ENCODE measurements at places on chromosomes 7 and 10.

DNA sequence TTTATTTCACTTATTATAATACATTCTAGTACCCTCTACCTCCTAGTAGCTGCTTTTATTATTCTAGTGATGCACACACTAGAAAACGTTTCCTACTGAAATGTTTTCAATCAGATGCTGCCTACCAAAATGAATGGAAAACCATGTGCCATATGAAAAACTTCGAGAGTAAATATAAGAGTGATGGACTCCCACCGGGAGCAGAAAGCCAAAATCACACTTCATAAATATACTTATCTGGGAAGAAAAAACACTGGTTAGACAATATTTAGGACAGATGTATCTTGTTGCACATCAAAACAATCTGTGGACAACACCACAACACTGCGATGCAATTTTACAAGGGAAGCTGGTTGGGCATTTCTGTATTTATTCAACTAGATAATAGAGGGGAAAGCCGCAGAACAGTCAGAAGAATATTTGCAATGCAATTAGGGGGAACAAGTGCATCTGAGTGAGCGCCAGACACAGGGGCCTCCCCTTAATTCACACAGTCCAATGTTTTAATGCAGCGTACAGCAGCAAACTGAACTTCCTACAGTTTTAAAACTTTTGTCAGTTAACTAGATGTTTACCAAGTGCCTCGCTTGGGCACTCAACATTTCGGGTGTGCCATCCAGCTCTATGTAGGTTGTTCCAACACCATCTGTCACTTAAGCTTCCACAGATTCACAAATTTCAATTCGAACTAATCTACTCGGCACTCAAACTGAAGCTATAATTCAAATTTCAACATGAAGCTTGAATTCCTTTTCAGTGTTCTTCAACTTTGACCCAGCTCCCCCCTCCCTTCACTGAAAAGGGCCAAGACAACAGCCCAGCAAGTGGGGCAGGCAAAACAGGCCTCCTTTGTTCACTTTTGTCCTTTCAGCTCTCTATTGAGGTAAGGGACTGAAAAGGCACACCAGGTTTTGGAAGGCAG, 7.4 kb downstream of the NRCAM start:
- no peak for DNase-seq

GRCh38 chr10:29174389-29174788, 114.5 kb upstream of the LYZL1 start:
- DNase-seq: no peak

DNA sequence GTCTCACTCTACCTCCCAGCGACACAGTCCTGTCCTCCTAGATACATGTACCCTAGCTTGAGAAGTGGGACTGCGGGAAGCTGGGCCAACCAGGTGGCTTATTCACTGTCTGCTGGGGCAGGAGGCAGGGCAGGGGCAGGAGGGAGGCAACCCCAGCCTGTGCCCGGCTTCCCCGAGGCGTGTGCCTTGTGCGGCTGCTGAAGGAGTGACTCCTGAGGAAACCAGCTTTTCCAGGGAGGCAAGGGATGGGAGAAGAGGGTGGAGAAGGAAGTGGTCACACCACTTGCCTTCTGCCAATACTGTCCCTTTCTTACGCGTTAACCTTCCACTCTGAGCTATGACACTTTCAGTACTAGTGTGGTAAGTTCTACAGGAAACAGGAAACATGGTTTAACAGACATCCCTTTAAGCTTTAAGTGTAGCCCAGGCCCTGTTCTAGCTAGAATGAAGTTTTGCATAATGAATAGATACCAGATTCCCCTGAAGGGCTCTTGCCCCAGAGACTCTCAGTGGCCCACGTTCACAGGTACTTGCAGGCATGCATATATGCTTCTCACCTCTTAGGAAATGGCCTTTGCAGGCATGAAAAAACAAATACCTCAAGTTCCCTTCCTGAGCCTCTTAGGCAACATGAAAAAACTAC, 40.6 kb downstream of the SYPL1 start:
- peak; percentile 64 for DNase-seq

DNA sequence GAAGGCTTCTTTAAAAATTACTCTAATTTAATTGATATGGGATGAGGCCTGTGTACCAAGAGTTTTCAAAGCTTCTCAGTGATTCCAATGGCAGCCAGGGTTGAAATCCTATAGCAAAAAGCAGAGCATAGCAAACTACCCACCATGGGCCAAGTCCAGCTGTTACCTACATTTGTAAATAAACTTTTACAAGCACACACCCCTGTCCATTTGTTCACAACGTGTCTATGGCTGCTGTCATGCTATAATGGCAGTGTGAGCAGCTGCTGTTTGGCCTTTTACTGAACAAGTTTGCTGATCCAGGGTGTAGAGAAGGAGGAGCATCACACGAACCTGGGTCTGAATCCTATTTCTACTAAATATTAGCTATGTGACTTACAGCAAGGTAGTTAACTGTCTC, 50.0 kb downstream of the NPY start:
- no peak for DNase-seq

GRCh38 chr7:84055904-84056605, 138.5 kb downstream of the SEMA3A start:
- no peak for DNase-seq

DNA sequence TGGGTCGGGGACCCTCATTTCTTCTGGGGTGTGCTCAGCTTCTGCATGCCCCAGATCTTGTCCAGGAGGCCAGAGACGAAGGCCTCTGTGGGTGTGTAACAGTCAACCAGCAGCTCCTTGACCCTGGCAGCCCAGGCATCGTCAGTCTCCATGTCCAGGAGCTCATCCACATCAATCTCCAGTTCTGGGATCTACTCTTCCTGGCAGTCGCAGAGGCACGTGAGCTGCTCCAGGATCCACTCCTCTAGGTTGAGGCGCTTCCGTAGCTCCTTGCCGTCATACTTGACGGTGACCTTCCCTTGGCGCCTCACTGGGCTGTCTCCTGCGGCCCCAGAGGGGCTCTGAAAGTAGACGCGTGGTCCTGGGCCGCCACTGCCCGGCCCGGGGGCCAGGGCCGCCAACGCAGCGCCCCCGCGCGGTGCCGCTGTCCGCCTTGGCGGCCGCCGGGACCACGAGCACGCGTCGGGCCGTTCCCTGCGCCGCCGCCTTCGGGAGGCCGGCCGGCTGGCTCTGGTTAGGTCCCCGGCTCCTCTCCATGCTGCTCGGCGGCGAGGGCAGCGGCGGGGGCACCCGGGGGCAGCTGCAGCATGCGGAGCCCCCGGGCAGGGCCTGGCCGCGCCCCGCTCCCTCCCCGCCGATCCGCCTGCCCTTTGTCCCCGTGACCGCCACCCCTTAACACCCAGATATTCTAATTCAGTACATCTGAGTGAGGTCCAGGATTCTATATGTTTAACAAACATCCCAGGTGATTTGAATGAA, 170.5 kb downstream of the SEPTIN7 start:
- no peak for DNase-seq

DNA sequence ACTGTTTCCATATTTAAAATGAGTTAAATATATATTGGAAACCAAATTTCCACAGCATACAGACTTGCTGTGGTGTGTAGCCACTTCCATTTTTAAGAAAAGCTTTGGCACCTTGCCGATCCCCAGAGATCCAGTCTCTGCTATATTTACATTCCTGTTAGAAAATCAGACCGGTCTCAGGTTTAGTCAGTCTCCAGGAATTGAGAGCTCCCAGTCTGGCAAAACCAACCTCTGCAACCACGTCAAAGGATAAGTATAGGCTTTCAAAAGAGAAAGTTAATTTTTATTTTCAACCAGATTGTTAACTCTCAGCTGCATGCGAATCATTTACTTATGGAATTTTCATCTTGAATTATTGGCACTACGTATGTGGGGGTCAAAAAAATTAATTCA, 28.2 kb downstream of the PUS7 start:
- no peak for DNase-seq

GRCh38 chr7:92854501-92855238, 18.3 kb upstream of the CDK6 start:
- no peak for DNase-seq

DNA sequence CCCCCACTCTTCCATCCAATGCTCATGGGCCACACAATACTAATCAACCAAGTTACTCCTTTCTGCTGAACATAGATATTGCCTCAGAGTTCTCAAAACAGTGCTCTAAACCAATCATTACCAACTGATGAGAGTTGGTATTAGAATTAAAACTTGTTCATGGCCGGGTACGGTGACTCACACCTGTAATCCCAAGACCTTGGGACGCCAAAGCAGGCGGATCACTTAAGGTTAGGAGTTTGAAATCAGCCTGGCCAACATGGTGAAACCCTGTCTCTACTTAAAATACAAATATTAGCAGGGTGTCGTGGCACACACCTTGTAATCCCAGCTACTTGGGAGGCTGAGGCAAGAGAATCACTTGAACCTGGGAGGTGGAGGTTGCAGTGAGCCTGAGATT, 8.2 kb downstream of the TM9SF3 start:
- no peak for DNase-seq

DNA sequence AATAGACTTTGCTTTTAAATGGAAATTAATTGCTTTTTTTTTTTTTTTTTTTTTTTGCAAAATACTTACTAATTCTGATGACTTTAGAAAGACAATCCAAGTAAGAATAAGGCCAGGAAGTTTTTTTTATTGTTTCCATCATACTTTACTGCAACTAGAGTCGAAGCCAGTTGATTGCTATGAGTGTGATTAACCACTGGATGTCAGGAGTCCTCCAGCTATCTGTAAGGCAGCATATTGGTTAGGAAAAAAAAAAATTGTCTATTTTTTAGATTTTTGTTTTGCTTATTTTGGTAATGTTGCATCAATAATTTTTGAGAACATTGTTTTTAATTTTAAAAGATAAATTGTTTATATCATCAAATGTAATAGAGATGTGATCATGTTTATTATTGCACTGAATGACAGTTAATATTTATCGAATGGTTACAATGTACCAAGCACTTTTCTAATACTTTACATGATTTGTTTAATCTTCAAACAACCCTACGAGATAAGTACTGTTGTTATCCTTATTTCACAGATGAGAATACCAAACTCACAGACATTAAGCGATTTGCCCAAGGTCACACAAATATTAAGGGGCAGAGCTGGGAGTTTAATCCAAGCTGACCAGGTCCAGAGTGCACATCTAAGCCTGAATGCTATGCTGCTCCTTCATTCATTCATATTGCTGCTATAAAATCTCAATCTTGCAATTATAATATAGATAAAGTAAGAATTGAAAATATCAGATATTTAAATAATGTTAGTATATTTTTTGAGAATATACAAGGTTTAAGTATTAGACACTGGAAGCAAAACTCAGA, 19.9 kb upstream of the LMOD2 start:
- no peak for DNase-seq

DNA sequence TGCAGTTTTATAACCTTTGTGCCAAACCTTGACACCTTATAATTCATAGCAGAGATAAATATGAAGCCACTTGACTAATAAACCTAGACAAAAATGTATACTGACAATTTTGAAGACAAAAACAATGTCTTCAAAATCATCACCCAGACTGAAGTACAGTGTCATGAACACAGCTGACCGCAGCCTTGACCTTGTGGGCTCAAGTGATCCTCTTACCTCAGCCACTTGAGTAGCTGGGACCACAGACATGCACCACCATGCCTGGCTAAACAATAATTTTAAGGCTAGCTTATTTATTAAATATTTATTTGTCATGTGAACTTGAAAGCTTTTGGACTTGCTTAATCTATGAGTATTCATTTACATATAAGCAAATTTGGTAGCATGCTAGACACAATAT, 24.3 kb downstream of the IL6 start:
- no peak for DNase-seq

DNA sequence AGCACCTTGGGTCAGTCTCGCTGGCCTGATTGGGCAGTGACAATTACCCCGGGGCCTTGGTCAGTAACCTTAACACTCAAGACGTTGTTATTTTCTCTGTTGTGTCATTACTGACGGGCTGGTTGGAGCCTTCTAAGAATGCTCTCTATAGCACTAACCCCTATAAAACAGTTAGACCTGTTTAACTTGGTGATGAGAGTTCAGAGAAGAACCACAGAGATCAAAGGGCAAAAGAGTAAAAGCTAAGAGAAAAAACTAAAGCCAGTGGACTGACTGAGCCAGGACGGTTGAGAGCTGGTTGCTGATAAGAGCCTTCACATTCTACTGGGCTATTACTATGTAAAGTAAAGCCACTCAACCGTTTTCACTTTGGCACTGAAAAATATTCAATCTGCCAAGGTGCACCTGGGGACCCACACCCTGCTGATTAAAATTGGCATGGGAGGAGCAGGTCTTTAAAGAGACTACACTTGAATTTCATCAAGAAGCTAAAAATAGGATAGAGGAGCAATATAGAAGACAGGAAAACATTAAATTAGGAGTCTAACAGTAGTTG, 13.6 kb upstream of the ITGB1 start:
- no peak for DNase-seq

GRCh38 chr10:121183707-121184106, 332.5 kb downstream of the WDR11 start:
- DNase-seq: no peak

Data from activated CD4-positive, alpha-beta T cell treated with anti-CD3 and anti-CD28 coated beads, Interleukin-2, amount 10 ng/mL, durations not matched to agents 7 days and 5 days (primary cell).